ENCODE measurements at places on chromosomes 4 and X. TPM values are rescaled to one million over a fixed set of nuclear protein-coding genes. Genes with fewer than 3 reads are reported as not detected.

- no peak for DNase-seq
These were observed 1854.6 kb downstream of the PCDH7 start for GRCh38 chr4:32574803-32575202.

DNA sequence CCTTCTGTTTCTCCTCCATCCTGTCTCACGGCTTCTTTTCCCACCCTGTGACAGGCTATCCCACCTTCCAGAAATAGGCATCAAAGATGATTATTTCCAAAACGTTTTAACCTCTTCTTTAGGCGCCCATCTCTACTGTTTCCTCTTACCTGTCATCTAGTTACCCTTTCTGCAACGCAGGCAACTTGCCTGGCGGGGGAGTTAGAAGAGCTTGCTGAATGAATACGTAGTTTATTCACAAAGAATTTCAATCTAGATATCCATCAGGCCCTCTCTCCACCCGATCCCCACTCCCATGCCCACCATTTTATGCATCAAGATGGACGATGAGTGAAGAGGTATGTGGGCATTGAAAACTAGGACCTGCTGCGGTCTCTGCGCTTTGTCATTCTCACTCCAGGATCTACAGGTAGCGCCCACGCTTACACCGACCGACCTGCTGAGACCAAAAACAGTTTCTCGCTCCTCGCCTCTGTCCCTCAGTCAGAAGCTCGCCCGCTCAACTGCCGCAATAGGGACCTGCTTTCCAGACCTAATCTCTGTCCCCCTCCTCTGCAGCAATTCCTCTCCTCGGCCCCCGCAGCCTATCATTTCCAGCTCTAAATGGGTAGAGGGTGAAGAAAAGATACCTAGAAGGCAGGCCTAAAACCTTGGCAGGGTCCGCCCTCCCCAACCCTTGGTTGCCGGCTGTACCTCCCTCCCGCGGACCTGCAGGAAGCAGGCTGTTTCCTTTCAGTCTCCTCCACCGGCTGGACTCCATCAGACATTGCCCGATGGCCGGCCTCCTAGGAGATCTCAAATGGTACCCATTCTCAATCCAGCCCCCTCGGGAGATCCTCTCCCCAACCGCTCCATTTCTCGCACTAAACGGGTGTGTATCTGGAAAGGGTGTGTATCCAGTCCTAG is 624 bp downstream of the BEX5 start:
- no peak for DNase-seq

DNA sequence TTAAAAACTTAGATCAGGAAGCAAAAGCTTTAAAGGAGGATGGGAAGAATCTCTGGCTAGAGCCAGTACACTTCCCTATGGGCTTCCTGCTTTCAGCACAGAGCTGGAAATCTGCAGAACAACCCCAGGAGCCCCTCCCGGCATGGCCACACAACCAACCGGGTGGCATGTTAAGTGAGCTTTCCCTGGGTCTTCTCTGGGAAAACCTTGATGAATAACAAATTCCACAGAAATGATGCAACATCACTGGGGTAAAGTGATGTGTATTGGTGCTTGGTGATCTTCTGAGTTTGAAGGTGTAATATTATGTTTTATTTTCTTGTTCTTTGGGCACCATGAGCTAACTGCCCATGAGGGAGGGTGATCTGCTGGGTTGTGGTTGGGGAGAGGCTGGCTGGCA is 22.1 kb downstream of the NHS start:
- DNase-seq: no peak

RXFP1 gene
- 6.2 TPM for total RNA-seq

APBB2 gene
- total RNA-seq: 78.5 TPM

IL21 gene
- not detected for total RNA-seq

All from occipital lobe (tissue), 3 donors.